Ovary (tissue), 10 donors: ENCODE measurements at places on chromosomes 6 and 20. TPM values are rescaled to one million over a fixed set of nuclear protein-coding genes. Genes with fewer than 3 reads are reported as not detected.

GRCh38 chr6:18352842-18353241 is 34.3 kb upstream of the RNF144B start:
- DNase-seq = no peak

- DNase-seq = peak; percentile 65
Observed at GRCh38 chr20:41617059-41617901, 897 bp downstream of the CHD6 start.

- no peak for DNase-seq
Observed at GRCh38 chr6:1997702-1998101, 247.7 kb downstream of the GMDS start.

DNA sequence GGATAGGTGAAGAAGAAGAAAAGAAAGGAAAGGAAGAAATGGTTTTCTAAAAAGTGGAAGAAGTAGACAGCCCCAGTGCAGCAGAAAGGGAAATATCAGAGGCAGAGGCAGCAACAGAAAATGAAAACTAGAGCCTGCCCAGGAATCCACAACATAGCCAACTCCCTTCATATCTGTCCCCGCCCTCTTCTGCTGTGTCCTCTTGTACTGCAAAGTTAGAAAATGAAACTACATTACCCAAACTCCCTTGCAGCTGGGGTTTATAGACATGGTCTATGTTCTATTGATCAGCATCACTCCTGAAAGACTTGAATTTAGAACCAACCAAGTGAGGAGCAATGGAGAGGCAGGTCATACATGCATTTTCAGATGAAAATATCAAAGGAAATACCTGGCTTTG is 200.5 kb upstream of the PHACTR1 start:
- no peak for DNase-seq

DNA sequence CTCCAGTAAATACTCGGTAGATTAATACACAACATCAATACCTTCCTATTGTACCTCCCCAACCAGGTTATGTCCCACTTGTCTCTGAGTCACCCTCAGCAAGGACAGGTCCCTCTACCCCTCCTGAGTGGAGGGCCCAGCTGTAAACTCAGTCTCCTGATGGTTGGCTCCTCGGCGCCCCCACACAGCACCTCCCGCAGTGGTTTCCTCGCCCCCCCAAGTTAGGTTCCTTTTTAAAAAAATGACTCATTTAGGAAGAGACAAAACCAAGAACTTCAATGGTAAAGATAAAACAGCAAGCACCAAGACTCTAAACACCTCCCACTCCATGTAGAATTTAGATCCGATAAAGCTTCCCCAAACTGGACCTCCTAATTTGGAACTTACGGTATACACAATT is 83.5 kb downstream of the TRERF1 start:
- no peak for DNase-seq

DNA sequence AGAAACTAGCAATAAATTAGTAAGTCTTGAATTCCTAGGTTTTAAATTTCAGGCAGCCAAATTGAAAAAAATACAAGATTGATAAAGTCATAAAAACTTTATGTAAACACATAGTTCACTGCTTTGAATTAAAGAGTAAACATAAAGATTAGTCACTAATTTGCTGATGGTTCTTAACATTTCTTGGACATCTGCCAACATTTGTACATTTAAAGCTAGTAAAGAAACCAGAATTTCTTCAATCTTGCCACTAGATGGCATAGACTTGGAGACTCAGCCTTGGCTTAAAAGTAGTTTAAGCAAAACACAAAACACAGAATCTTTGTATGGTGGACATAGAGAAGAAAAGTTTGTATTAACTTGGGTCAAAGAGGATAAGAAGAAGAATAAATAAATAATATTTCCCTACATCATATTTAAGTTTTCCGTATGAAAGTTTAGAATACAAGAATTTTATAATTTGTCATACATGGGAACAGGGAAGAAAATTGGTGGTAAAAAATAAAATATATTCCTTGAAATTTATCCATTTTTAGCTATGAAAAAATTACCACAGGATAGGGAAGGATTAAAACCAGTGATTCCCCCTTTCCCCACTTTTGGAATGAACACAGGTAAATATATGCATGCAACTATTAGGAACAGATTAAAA is 41.7 kb upstream of the FAM135A start:
- no peak for DNase-seq

DNA sequence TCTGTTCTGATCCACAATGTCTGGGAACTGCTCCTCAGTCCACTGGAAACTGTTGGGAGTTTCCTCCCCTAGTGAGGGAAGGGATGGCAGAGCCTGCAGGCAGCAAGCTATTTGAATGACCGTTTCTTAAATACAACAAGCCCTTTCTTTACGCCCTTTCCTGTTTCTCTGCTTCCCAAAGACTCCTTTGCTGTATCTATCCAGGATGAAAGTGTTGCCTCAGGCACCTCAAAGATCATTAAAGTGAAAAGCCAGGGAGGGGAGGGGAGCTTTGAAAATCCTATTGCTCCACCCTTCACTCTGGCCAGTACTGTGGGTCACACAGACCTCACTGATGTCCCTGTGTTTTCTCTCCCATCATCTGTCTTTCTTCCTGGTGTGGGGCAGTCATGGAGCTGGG is 213.1 kb downstream of the RNF144B start:
- no peak for DNase-seq

GRCh38 chr6:63267828-63268227 is 52.0 kb downstream of the LGSN start:
- DNase-seq = no peak

- no peak for DNase-seq
Observed at GRCh38 chr6:14729129-14729871, 516.6 kb upstream of the JARID2 start.

GRCh38 chr6:96652552-96652951 is 89.6 kb downstream of the FHL5 start:
- no peak for DNase-seq

DNA sequence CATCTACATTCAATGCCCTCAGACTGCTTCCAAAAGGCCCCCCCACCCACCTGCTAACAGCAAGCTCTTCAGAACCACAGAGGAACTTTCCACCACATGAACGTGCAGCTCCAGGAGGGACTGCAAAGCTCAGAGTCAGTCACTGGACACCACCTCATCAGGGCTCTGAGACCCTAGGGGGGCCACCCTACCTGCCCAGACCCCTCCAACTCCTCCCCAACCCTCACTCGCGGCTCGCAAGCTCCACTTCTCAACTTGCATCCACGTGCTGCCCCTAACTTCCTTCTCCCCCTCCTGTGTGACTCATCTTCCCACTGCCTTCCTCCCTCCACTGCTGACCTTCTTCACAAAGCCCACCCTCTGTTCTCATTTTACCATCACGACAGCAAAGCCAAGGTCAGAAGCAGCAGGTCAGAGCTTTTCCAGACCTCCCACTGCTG is 6.5 kb downstream of the MBOAT1 start:
- peak; percentile 53 for DNase-seq

The C20orf202 gene
- total RNA-seq = 0.34 TPM

DNA sequence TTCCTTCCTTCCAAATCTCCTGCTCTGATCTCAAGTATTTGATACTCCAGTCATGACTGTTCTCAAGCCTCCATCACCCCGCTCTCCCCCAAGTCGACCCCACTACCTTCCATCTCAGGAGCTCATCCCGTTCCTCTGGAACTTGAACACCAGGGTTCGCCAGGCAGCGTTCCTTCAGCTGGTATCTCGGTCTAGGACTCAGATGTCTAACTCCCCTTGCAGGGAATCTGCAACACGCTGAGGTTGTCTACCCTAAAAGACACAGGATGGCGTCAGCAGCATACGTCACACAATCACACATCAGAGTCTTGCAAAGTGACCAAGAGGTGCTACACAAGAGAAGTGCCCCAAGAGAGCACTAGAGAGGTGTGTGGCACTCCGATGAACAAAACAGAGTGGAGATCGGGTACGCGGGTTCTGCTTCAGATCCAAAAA is 706 bp downstream of the ZNF184 start:
- peak; percentile 65 for DNase-seq

The OR2H1 gene
- total RNA-seq = not detected

GRCh38 chr20:48910347-48910781 is 11.1 kb upstream of the ARFGEF2 start:
- no peak for DNase-seq

DNA sequence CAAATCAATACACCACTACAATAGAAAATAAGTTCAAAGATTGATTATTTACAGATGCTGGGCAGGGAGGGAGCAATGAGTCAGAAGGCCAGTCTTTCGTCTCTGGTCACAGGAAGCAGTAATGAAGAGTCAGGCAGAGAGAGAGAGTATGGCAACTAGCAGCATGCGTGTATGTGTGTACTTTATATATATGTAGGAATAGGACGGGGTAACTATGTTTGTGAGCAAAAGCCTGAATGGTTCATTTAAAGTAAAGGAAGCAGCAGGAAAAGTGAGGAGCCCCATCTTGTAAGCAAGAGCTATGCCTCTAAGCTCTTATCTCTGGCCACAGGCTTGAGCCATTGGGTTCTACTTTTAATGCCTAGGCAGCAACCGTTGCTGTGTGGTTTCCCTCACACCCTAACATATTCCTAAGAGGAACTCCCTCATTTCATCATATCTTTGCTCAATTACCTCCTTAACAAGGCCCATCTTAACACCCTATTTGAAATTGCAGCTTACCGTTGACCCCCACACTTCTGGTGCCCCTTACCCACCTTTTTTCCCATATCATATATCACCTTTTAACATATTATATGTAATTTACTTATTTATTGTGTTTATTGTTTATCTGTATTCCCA is 66.6 kb downstream of the AFG1L start:
- DNase-seq = no peak

The MATN4 gene
- not detected for total RNA-seq

DNA sequence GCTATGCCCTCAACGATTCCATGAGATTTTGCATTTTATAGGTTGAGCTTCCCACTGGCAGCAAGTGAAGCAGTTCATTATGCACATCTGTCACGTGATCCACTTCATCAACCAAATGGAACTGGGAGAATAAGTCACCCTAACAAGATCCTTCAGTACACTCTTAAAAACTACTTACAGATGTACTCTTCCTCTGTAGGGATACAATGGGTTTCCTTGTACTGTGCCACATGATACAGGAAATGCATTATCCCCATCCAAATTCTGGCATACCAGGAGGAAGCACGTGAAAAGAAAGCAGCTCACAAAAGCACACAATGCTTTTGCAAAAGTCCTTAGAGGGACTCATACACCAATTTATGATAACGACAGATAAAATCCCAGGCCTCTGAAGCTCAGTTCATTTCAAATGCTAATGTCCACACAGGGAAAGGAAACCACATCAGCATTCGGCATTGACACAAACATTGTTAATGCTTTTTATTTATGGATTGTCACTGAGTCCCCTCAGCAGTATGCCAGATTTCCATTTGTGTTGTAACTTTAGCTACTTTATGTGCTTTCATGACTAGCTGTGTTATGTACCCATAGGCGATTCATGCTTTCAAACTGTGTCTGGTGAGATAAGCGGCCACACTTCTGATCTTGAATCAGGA is 58.1 kb upstream of the REV3L start:
- DNase-seq = no peak

GRCh38 chr6:113693851-113694250 is 163.3 kb upstream of the MARCKS start:
- no peak for DNase-seq

DNA sequence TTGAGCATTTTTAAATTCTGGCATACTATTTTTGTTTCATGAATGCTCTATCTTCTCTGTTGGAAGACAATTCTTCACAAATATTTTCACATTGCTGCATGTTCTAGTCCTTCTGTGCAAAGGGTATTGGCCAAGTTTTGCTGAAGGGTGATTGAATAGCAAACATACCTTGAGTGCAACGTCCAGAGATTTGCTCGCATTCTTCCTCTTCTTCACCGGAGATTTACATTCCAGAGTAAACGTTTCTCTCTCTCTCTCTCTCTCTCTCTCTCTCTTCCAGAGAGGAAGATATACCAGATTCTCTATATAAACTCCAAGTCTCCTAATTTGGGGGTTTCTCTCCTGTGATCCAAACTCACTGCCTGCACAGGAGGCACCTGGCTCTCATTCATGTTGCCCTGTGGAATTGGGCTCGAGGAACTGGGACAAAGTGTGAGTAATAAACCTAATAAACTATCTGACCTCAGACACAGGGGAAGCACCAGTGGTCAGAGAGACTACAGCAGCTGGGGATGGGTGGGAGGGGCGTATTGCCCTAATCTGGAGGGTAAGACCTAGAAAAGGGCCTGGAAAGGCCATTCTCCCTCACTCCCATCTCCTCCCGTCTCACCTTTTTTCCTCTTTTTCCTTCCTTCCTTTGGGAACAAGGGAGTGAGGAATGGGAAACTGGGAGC is 1.1 kb upstream of the TREML1 start:
- DNase-seq = no peak

DNA sequence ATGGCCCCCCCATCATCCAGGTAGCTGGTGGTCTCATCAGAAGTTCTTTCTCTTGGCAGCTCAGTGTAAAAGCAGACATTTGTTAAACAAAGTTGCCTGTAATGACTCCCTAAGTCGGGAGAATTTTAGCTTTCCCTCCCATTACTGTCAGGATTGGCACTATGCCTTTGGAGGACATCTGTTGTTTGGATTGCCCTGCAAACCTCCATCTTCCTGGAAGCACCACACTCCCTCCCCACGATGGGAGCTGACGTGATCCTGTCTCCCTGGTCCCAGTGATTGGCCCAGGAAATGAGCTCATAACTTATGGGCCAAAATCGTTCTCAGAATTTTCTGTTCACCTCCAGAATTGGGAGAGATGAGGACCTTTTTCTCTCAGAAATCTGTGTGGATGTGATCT is 42.6 kb upstream of the CNR1 start:
- DNase-seq = no peak

- DNase-seq = no peak
Observed at GRCh38 chr6:136250686-136251008, 536 bp upstream of the MTFR2 start.

- DNase-seq = no peak
Observed at GRCh38 chr6:85251300-85251699, 198.6 kb upstream of the NT5E start.

- DNase-seq = no peak
Observed at GRCh38 chr6:34930221-34930620, 41.2 kb downstream of the ANKS1A start.

GRCh38 chr6:38064431-38064830 is 244.9 kb downstream of the ZFAND3 start:
- no peak for DNase-seq

- no peak for DNase-seq
Observed at GRCh38 chr20:1374246-1374645, 18.6 kb downstream of the FKBP1A start.

The MUC21 gene
- total RNA-seq = not detected

DNA sequence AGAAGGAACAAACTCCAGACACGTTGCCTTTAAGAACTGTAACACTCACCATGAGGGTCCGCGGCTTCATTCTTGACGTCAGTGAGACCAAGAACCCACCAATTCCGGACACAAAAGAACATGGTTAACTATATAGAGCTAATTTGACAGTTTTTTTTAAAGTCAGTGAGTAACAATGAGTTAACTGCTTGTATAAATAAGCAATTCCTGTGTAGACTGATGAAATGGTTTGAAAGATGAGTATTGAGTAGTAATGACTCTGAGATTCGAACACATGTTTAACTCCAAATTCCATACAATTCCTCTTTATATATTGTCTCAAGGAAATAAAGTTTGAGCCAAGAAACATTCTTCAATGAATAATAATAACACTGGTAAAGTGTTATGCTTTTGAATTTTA is 478.0 kb downstream of the MMUT start:
- DNase-seq = no peak

GRCh38 chr20:56005389-56005715 is at the start of gene CBLN4:
Gene CBLN4 (minus strand): TSS chr20:56005519. CDS start chr20:56004171, 1,348 bp downstream.
- no peak for DNase-seq
